Stimulated activated naive CD4-positive, alpha-beta T cell (primary cell): ENCODE measurements at places on chromosomes 5 and 9.

GRCh38 chr5:68436686-68437520, 221.3 kb downstream of the PIK3R1 start:
- DNase-seq: no peak

GRCh38 chr5:85441156-85441555, 1056.5 kb upstream of the EDIL3 start:
- DNase-seq: no peak

- no peak for DNase-seq
Observed at GRCh38 chr5:139272471-139273321, 20.8 kb upstream of the MATR3 start.

GRCh38 chr5:67493676-67494075, 297.1 kb upstream of the CD180 start:
- DNase-seq: no peak

GRCh38 chr5:169229342-169229892, 71.5 kb downstream of the SLIT3 start:
- no peak for DNase-seq

- DNase-seq: no peak
Observed at GRCh38 chr5:34001241-34001841, 6.5 kb downstream of the AMACR start.

- no peak for DNase-seq
Observed at GRCh38 chr5:172118891-172119290, 69.1 kb downstream of the STK10 start.

DNA sequence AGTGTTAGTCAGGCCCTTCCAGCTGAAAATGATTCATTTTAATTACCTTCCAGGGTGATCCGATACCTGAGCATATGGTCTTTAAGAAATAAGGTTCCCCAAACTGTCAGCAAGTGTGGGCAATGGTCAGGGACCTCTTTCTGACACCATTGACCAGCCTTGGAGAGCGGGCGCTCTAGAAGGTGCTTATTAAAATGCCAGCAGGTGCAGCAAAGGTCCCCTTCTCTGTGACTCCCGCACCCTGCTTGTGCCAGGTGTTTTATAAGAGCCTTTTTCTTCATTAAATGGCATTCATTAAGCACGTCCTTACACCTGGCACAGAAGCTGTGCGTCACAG, 85.3 kb downstream of the MVB12B start:
- no peak for DNase-seq

GRCh38 chr5:171975262-171975876, 31.1 kb downstream of the FBXW11 start:
- no peak for DNase-seq

DNA sequence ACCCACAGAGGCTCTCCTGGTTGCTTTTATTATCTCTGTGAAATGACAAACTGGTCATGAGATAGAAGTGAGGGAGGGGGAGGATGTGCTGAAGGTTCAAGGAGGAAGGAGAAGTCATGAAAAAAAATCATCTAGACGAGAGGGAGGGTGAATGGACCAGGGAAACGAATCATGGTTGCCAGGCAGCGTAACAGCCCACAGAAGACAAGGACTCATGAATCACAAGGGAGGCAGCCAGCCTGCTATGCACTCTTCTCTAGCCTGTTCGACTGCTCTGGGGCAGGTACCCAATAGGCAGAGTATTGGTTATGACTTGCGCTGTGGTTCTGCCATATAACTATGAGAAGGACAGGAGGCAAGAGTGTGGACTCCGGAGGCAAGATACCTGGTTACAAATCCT, 475.2 kb downstream of the CDK5RAP2 start:
- no peak for DNase-seq

GRCh38 chr5:77874691-77875090, 98.6 kb upstream of the TBCA start:
- no peak for DNase-seq

- no peak for DNase-seq
Observed at GRCh38 chr9:113851873-113852272, 24.2 kb upstream of the ZNF618 start.
